ENCODE measurements at places on chromosomes 5 and 9.
A peak's percentile ranks its signal among the peaks of the same experiment; 100 is the strongest.

DNA sequence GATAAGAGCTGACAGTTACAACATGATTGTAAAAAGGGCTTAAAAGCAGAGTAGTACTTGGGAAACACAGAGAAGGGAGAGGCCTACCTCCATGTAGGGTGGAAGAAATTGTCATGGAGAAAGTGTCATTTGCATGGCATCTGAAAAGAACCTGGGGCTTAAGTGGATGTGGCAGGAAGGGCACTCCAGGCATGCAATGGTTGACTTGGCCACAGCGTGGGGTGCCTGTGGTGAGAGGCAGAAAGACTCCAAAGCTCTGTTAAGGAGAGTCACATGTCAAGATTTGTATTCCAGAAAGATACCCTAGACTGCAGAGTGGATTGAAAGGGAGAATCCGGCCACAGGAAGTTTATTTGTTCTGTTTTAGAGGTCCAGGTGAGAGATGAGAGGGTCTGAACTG is 2.4 kb downstream of the POLR3G start:
- no peak for DNase-seq

DNA sequence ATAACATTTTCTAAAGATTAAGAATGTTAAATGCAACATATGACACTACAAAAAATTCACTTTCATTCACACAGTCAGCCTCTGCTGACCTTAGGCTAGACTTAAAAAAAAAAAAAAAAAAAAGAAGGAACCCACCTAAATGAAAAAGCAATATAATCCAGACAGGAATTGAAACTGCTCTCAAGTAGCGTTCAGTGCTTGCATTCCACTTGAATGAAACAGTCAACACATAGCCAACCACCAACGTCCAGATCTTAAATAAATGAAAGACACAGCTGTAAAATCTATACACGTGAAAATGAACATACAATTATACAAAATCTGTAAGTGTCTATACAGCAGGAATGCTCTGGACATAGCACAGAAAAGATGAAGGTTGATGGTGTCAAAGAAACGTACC is 11.4 kb downstream of the TMEM245 start:
- no peak for DNase-seq

DNA sequence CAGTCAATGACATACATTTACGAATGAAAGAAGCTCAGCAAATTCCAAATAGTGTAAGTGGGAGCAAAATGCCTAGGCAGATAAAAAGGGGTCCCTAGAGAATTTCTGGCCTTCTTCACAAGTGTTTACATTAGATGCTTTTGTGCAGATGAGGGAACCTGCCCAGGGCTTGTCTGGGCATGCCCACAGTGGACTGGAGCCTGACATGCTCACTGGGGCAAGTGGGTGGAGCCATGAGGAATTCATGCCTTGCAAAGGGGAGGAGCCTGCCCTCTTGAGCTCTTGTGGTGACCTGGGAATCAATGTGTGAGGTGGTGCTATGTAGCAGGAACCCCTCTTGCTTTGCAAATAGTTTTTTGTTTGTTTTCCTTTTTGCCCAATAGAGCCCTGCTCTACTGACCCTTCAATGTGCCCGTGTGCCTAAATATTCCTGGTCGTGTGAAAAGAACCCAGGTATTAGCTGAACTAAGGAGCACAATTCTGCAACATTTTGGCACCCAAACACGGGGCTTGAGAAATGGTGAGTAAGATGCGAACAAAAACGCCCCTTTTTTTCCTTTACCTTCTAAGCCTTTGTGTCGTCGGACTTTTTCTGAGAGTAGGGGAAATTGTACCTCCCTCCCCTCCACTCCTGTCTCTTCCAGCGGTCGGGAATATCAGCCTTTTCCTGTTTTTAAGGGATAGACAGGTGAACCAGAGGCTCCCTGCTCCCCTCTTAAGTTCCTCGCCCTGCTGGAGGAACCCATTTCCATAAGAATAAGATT is 433.8 kb upstream of the CDH9 start:
- no peak for DNase-seq

- peak; percentile 92 for DNase-seq
These were observed at the start of gene TMEM8B for GRCh38 chr9:35829084-35829763. Gene TMEM8B, plus strand, starts transcription at chr9:35829228. Its CDS starts 220 bp downstream, at chr9:35829448.

DNA sequence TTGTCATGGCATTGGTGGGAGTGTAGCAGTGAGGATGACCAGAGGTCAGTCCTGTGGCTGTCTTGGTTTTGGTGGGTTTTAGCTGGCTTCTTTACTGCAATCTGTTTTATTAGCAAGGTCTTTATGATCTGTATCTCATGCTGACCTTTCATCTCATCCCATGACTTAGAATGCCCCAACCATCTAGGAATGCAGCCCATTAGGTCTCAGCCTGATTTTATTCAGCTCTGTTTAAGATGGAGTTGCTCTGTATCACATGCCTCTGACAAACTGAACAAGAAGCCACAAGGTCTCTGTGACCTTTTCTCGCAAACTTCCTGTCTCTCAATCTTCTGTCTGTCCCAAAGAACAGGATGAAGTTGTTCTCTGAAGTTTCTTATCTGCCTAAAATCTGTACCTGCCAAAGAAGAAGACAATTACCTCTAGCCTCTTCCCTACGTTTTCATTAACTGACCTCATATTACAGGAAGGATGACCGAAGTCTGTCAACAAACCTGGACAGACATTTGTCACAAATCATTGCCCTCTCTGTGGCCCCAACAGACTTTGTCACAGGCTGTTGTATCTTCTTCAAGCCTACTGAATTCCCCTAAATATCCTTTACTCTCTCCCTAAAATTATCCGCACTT is 284.2 kb upstream of the SEMA6A start:
- DNase-seq: no peak
